Epithelial cell of esophagus (primary cell): ENCODE measurements at places on chromosomes 1 and 21.

DNA sequence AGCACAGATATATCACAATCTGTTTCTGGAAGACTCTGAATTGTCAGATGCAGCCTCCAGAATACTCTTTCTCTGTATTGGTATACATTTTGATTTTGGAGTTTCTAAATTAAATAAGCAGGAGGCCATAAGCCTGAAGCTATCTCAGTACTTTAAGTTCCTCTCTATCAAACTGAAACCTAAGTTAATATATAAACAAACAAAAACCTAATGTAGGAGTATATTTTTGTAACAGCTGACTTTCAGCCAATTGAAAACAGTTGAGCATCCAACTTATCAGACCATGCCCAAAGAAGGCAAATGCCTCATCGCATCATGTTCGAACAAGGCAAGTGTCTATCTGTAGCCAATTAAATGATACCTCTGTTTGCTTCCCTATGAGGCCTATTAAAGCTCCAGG is 1054.4 kb downstream of the AMY1C start:
- no peak for DNase-seq

DNA sequence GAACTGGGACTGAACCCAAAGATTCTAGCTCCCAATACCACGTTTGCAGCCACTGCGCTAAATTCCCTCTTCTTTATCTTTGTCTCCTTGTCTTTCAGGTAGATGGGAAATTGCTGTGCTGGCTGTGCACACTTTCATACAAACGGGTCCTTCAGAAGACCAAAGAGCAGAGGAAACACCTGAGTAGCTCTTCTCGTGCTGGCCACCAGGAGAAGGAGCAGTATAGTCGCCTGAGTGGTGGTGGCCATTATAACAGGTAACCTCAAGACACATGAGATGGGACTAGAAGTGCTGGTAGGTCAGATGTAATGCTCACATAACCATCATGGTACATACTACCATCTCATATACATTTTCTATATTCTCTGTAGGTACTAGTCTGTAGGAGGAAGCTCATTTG is 18.8 kb downstream of the FAM76A start:
- DNase-seq = no peak

DNA sequence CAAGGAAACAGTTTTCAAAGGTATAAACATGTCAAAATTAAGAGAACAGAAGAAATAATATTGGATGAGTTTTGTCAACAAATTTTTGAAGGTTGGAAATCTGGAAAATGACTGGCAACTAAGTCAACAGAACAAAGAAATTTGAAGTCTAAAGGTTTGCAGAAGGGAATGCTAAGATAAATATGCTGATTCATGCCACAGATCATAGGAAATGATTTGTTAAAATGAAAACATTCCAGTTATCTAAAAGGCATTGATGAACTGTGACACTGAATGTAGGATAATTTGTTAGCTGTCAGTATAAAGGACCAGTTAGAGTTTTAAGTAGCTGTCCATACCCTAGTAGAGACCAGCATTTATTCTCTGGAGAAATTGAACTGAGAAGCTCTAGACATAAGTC is 157.9 kb upstream of the CHRM3 start:
- no peak for DNase-seq

- DNase-seq = peak; percentile 10
These were observed 5.9 kb upstream of the DPT start for GRCh38 chr1:168734946-168735345.

DNA sequence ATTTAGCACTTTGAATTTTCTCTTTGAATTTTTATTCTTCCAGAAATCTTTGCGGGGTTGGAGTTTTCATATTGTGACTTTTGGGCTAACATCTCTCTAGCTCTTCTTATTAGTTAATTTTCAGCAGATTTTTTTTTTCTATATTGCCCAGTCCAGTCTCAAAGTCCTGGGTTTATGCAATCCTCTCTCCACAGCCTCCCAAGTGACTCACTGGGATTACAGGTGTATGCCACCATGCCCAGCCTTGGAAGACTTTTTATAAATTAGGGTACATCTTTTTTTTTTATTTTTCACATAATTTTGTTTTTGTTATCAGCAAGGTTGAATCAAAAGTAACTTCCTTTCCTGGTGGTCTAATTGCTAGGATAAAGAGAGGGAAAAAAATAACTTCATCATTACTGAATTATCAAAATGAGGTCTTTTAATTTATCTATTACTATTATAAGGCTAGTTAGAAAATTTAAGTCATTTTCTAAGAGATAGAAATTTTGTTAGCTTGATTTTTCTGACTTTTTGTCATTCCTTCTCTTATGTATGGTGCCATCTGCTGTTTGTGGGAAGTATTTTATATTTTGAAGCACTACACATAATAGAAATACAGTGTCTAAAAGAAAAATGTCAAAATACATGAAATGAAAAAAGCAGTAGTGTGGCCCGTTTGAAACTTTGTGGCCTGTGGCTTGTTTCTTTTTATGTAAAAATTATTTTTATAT is 273.4 kb upstream of the CACYBP start:
- peak; percentile 22 for DNase-seq
